ENCODE measurements at places on chromosomes 12 and 14.

GRCh38 chr12:124184456-124184855 lies 110.4 kb upstream of the RFLNA start:
- H3K27ac ChIP-seq, result no peak overlapping the region
- no peaks in the 10 kb centered on the region for H3K36me3 ChIP-seq
- no peak overlapping the region for H3K4me3 ChIP-seq
- H3K27me3 ChIP-seq, result no peaks in the 10 kb centered on the region

- H3K27me3 ChIP-seq, result no peaks in the 10 kb centered on the region
- peaks cover 11% of the 10 kb centered on the region for H3K4me1 ChIP-seq
- peaks cover 72% of the 10 kb centered on the region for H3K36me3 ChIP-seq
- H3K27ac ChIP-seq, result no peak overlapping the region
- peak; percentile 46 for DNase-seq
Measured at GRCh38 chr12:12975322-12976077, 23.5 kb upstream of the GPRC5D start.

- H3K36me3 ChIP-seq, result no peaks in the 10 kb centered on the region
- H3K27me3 ChIP-seq, result no peaks in the 10 kb centered on the region
- H3K4me3 ChIP-seq, result no peak overlapping the region
- no peak for DNase-seq
Measured at GRCh38 chr12:18368594-18368993, 107.3 kb downstream of the PIK3C2G start.

- DNase-seq, result no peak
- no peaks in the 10 kb centered on the region for H3K27me3 ChIP-seq
- H3K4me1 ChIP-seq, result peaks cover 8% of the 10 kb centered on the region
Measured at GRCh38 chr12:27922531-27923139, 49.9 kb downstream of the PTHLH start.

DNA sequence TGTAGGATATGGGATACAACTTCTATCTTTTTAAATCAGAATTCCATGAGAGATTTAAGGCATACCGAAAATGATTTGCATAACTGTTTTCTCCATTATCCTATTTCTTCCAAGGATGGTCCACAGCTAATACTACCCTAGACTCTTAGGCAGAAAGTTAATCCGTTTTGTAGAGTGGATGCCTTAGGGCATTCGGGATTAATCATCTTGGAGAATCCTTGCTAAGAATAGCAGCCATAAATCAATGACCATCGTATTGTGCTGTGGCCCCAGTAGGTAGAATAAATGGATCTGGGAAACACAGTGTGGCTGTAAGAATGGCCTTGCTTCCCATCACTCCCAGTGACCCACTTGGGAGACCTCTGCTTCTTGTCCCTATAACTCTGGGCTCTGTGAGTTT lies 99.6 kb downstream of the SSPN start:
- H3K27me3 ChIP-seq, result no peaks in the 10 kb centered on the region
- H3K4me1 ChIP-seq, result peaks cover 18% of the 10 kb centered on the region
- H3K27ac ChIP-seq, result no peak overlapping the region
- DNase-seq, result no peak

DNA sequence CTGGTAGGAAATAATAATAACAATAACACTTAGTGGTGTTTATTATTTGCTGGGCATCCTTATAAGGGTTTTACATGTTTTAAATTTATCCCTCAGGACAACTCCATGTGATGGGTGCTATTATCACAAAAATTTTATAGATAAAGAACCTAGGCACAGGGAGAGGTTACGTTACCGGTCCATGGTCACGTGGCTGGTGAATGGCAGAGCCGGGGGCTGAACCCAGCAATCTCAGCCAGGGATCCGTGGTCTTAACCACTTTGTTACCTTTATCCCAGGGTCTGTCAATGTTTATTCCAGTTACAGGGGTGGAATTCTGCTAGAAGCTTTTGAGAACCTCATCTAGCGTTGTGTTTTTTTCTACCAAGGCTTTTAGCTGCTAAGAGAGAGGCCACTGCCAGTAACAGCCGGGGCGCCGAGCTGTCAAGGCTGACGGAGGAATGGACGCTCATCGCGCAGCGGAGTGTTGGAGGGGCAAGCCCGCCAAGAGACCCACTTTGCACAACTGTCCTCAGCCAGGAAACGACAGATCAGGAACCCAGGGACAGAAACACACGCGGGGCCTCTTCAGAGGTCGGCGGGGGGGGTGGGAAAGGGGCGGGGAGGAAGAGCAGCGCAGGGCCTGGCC lies 418 bp downstream of the AMN1 start:
- H3K27me3 ChIP-seq, result no peaks in the 10 kb centered on the region
- H3K27ac ChIP-seq, result peak overlapping the region; percentile 86
- peak; percentile 47 for DNase-seq
- peaks cover 39% of the 10 kb centered on the region for H3K4me1 ChIP-seq

GRCh38 chr12:119476951-119477350 lies 116.6 kb upstream of the TMEM233 start:
- no peaks in the 10 kb centered on the region for H3K27me3 ChIP-seq
- no peak for DNase-seq
- H3K36me3 ChIP-seq, result no peaks in the 10 kb centered on the region
- no peak overlapping the region for H3K27ac ChIP-seq
- no peak overlapping the region for H3K4me3 ChIP-seq
- H3K4me1 ChIP-seq, result no peaks in the 10 kb centered on the region

- DNase-seq, result peak; percentile 25
- no peak overlapping the region for H3K27ac ChIP-seq
- no peaks in the 10 kb centered on the region for H3K27me3 ChIP-seq
- H3K36me3 ChIP-seq, result no peaks in the 10 kb centered on the region
- no peak overlapping the region for H3K4me3 ChIP-seq
Measured at GRCh38 chr12:27123642-27124041, 41.3 kb upstream of the C12orf71 start.

DNA sequence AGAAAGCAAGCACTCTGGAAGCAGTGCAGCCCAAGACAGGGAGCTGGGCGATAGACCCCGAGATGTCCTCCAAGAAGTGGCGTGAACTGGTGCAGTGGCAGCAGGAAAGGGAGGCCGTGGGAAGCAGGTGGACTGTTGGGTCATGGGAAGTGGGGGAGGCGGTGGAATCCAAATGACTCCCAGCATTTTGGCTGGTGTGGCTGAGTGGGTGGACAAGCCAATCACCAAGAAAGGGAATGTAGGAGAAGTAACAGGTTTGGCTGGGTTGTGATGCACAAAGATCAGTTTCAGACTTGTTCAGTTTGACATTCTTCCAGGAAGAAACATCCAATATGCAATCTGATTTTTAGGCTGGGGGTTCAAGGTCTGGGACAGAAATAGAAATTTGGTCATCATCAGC lies 46.0 kb upstream of the KTN1 start:
- no peaks in the 10 kb centered on the region for H3K36me3 ChIP-seq

DNA sequence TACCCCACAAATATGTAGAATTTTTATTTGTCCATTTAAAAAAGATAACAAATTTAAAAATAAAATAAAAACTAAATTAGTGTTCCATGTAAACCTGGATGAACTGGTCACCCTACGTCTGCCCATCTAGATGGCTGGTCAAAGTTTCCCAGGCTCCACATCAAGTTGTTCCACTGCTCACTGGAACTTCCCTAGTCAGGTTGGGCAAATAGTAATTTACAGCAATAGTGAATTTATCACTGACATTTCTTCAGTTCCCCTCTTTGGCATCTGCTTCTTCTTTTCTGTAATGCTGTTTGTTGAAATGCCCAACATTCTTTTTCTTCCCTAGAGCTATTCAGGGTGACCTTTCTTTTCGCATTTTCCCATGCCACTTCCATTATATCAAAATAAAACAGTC lies 272.7 kb upstream of the BTG1 start:
- no peak for DNase-seq
- no peaks in the 10 kb centered on the region for H3K36me3 ChIP-seq
- H3K4me1 ChIP-seq, result no peaks in the 10 kb centered on the region
- no peak overlapping the region for H3K27ac ChIP-seq
- H3K27me3 ChIP-seq, result no peaks in the 10 kb centered on the region

- H3K4me1 ChIP-seq, result no peaks in the 10 kb centered on the region
- H3K4me3 ChIP-seq, result no peak overlapping the region
- no peaks in the 10 kb centered on the region for H3K36me3 ChIP-seq
- no peak overlapping the region for H3K27ac ChIP-seq
Measured at GRCh38 chr14:83566567-83566966, 1963.4 kb upstream of the FLRT2 start.

GRCh38 chr14:70268760-70269159 lies 80.0 kb upstream of the SLC8A3 start:
- no peak for DNase-seq
- H3K27ac ChIP-seq, result no peak overlapping the region

DNA sequence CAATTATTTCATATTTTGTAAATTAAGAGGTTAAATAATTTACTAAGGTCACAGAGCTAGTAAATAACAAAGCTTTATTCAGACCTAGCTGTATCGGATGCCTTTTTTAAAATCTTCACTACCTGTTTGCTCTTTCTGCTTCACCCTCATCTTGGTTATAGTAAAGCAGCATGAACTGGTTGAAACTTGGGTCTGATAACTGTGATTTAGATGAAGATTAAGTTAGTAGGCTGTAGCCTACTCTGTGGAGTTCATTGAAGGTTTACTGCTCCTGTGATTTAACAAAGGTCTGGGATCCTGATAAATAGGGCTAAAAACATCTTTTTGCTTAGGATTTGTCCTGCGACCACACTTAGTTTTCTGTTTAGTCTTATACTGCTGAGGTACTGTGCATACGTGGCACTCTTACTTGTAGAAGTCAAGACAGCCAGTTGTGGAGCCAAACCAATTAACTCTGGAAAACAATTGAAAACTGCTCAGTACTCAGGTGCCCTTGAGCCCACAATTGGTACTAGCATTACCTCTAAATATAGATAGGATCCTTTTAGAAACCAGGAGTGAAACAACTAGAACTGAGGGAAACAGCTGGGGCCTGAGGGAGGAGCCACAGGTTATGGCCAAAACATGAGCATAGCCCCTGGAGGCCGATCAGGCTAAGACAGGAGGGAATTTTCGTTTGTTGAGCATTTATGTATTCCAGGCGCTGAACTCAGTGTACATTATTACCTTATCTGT lies 2.3 kb downstream of the SPATS2 start:
- H3K27ac ChIP-seq, result peak overlapping the region; percentile 50
- no peak overlapping the region for H3K4me3 ChIP-seq
- peak; percentile 43 for DNase-seq
- H3K27me3 ChIP-seq, result no peaks in the 10 kb centered on the region
- H3K36me3 ChIP-seq, result peaks cover 9% of the 10 kb centered on the region

DNA sequence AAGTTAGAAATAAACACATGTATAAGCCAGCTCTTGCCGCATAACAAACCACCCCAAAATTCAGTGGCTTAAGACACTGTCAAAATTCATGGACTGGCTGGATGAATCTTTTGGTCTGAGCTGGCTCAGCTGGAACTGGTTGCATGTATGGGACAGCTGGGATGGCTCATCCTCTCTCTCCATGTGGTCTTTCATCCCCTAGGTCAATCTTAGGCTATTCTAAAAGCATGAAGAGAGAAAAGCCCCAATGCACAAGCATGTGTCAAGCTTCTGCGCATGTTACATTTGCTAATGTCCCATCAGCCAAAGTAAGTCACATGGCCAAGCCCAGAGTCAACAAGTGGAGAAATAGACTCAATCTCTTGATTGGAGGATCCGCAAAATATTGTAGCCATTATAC lies 71.0 kb downstream of the DRAM1 start:
- H3K27me3 ChIP-seq, result no peaks in the 10 kb centered on the region
- no peak overlapping the region for H3K27ac ChIP-seq
- peaks cover 6% of the 10 kb centered on the region for H3K4me1 ChIP-seq
- DNase-seq, result no peak
- H3K4me3 ChIP-seq, result no peak overlapping the region
- H3K36me3 ChIP-seq, result no peaks in the 10 kb centered on the region
